ENCODE measurements at places on chromosomes 7 and 10. TPM values are rescaled to one million over a fixed set of nuclear protein-coding genes. Genes with fewer than 3 reads are reported as not detected.

DNA sequence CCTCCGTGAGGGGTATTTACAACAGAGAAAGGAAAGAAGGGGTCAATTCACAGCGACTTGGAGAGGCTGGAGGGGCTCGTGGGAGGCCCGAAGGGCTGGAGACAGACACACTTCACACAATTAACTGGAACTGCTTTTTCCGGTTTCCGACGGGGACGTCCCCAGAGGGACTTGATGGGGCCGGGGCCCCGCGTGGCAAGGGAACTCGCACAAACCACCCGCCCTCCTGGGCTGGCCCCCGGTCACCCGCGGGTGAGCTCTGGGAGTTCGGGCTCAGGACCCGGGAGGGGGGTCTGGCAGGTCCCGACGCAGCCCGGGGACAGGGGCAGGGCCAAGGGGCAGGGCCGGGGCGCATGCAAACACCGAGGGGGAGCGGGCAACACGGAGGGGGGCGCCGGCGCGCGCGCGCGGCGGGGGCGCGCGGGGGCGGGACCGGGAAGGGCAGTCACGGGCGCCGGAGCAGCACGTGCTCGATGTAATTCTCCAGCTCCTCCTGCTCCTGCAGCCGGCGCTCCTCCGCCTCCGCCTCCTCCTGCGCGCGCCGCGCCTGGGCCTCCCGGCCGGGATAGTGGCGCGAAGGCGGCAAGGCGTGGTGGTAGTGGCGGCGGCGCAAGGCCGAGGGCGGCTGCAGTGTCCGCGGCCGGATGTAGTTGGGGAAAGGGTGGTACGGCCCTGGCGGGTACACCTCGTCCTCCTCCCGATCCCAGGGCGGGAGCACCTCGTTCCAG is 2.7 kb downstream of the VGF start:
- DNase-seq = no peak

- DNase-seq = no peak
Measured at GRCh38 chr7:138125119-138125518, 48.9 kb downstream of the AKR1D1 start.

Gene NUTM2D
- 3.9 TPM for total RNA-seq

Gene EPHA1
- not detected for total RNA-seq

Gene STAMBPL1
- 1.2 TPM for total RNA-seq

Measured in glomerular endothelial cell (primary cell).